Putamen (tissue), 1 donor: ENCODE measurements at places on chromosomes 13 and 19.

DNA sequence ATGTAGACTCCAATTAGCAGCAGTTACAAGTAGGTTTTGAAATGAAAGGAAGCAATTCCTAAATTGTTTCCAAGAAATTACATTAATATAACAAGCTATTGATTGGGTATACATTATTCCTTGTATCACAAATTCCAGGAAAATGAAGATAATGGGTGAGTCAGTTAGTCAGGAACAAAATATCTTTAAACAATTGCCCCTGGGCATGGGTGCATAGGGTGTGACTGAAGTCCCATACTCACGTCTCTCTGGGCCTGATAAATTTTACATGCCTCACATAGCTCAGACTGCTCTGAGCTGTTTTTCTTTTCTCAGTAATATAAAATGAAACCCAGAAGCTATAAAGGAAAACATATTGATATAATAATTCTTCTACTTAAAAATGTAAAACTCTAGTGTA is 87.8 kb downstream of the FNDC3A start:
- no peak for DNase-seq

- no peak for DNase-seq
Observed at GRCh38 chr13:80946008-80946802, 605.3 kb upstream of the SPRY2 start.

DNA sequence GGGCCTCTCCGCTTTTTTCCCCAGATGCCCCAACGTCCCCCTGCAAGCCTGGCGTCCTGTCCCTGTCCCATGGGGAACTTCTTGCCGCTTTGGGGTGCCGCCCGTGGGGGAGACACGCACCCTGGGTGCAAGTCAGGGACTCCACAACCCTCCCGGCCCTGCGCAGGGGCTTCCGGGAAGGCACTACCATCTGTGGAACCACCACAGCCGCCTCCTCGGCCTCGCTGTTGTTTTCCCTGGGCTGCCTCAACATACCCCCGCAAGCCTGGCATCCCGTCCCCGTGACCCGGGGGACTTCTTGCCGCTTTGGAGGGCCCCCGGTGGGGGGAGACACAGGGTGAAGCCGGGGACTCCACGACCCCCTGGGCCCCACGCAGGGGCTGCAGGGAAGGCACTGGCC is 238.4 kb downstream of the TUBA3C start:
- no peak for DNase-seq

DNA sequence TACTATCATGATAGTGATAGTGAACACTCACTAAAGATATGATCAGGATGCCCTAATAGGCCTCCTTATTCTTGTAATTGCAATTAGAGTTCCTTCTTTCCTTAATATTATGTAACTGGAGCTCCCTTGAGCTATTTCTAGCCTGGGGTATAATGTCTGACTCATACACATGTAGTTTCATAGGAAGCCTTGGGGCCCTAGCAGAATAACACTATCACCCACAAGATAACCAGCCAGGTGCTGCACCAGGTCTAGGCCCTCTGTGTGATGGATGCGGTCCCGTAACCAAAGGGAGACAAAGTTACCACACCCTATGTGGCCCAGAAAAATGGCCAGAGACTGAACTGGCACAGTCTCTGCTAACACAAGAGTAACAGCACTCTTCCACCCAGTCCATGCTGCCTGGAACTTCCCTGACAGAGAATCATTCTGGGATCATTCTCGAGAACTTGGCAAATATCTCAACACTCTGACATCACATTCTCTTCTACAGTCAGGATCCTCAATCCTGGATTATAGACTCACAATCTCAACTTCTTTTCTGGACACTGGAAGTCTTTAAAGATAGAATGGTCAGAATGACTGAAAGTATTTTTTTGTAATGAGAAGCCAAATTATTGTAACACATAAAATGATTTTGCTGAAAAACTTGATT is 32.6 kb upstream of the IGFL4 start:
- peak; percentile 38 for DNase-seq

- DNase-seq = peak; percentile 79
Observed at GRCh38 chr19:48806818-48807589, 3.8 kb downstream of the BCAT2 start.

- DNase-seq = no peak
Observed at GRCh38 chr19:5805462-5806132, 730 bp downstream of the NRTN start.
